Lower lobe of right lung (tissue), 2 donors: ENCODE measurements at places on chromosomes 1 and 21. TPM values are rescaled to one million over a fixed set of nuclear protein-coding genes. Genes with fewer than 3 reads are reported as not detected.

AADACL4 gene
- not detected for total RNA-seq

DNA sequence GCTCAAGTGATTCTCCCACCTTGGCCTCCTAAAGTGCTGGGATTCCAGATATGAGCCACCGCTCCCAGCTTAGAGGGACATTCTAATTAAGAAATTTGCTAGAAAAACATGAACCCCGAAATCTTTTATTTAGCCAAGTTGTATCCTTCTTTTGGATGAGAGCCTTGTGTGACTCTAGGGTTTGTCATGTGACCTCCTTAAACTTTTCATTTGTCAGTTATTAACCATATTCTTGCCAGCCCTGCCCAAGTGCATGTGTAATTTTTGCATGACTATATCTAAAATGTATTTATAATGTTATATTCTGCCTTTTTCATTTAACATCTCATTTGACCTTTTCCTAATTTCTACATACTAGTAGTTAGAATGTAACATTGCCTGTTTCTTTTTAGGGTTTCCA, 1.9 kb downstream of the UTP25 start:
- no peak for DNase-seq

DNA sequence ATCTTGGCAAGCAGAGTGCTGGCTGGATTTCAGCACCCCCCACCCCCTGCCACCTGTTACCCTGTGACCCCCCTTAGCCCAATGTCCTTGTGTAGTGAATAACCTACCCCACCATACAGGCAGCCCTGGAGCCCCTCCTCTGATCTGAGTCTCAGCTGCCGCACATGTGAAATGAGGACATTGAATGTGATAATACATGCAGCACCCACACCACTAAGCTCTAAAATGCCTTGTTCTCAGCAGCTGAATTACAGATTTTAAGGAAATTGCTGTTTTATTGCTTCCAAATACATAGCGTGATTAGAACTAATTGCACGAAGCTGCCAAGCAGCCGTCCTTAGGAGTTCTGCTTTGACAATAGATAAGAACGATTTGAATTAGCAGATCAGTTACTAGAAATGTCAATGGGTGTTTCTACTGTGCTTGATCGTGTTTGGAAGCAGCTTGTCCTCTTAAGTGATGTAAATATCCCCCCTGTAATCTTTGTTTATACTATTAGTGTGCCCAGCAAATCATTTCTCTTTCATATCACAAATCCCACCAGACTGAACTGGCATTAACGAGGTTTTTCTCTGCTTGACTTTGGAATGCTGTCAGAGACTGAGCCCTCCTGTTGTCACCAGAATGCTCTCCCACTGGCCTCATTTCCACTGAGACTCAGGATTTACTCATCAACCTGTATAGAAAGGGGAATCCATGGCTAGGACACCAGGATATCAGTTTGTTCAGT, 4.9 kb downstream of the SLAMF8 start:
- DNase-seq = no peak

- DNase-seq = no peak
Observed at GRCh38 chr1:235513495-235514366, 9.5 kb upstream of the B3GALNT2 start.
